ENCODE measurements at places on chromosomes 4 and X.

- DNase-seq, result no peak
These were observed 33.7 kb downstream of the IDS start for GRCh38 chrX:149471397-149471796.

- no peak for DNase-seq
These were observed 6.4 kb downstream of the TRIML1 start for GRCh38 chr4:188145601-188146000.

GRCh38 chrX:124086411-124086810 is 124.9 kb downstream of the STAG2 start:
- DNase-seq, result no peak

DNA sequence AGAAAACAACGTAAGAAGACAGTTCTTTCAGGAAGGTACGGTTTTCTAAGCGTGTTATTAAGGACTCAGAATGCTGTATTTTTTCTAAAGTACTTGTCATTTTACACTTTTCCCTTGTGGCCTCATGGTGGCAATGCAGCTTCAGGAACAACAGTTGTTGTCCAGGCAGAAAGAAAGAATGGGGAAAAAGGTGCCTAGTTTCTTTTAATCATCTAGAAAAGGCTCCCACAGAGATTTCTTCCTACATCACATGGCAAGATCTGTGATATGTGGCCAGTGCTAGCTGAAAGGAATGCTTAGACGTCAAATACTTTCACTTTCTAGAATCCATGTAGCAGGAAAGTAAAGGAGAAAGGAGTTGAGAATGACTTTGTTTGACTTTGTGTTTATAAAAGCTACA is 49.0 kb upstream of the TRAM1L1 start:
- DNase-seq, result no peak

DNA sequence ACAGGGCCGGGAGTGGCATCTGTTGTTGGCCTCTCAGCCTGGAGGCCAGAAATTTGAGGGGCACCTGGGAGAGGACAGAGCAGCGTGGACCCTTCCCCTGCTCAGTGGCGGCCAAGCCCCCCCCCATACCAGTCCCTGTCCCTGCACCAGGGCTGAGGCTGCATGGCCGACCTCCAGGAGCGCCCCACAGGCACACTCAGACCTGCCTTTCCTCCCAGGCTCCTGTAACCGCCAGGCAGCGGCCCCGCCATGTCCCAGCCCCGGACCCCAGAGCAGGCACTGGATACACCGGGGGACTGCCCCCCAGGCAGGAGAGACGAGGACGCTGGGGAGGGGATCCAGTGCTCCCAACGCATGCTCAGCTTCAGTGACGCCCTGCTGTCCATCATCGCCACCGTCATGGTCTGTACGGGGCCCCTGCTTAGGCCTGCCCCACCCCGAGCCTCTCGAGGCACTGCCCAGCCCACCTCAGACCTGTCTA is 15.3 kb downstream of the TMEM175 start:
- no peak for DNase-seq

- no peak for DNase-seq
These were observed 67.5 kb downstream of the FBXL5 start for GRCh38 chr4:15587649-15588048.

- DNase-seq, result no peak
These were observed 44.5 kb upstream of the IL1RAPL1 start for GRCh38 chrX:28542791-28543190.

DNA sequence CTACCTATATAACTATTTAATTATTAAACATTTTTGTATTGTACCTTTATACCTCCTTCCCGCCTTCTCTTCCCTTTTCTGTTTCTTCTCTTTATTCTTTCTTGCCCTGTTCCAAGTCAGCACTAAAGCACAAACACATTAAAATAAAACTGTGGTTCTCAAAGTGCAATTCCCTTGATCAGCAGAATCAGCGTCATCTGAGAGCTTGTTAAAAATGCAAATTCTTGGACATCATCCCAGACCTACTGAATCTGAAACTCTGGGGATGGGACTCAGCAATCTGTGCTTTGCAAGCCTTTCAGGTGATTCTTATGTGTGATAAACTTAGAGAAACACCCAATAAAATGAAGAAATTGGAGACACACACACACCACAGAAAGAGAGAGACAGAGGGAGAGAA is 178.4 kb upstream of the BMP3 start:
- no peak for DNase-seq

DNA sequence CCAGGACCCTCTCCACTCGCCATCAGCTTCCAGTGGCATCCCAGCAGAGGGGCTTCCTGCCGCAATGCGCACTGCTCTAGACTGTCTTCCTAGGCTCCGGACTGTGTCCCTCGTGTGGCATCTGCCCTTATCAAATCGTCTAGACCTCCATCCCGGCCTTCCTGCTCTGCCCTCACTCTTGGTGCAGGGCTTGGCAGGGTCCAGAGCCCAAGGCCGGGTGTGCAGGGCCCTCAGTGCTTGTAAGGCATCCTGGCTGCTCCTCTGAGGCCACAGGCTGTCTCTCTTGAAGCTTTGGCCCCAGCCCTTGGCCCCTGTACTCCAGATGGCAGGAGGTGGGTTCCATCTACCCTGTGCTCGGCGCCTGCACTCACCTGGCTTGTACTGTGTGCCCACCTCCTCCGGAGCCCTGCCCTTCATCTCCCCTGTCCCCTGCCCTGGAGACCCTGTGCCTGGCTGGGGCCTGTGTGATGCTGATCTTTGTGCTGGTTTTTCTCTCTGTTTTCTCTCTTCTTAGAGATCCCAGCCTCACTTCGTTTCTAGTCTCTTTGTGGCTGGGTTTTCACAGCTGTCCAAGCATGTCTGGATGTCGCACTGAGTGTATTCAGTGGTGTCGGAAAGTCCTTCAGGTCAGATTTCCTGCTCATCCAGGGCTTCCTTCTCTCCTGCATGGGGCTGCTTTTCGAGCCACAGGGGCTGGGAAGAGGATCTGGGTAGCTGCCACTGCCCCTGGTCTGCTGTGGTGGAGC is 3.7 kb upstream of the TREX2 start:
- no peak for DNase-seq

DNA sequence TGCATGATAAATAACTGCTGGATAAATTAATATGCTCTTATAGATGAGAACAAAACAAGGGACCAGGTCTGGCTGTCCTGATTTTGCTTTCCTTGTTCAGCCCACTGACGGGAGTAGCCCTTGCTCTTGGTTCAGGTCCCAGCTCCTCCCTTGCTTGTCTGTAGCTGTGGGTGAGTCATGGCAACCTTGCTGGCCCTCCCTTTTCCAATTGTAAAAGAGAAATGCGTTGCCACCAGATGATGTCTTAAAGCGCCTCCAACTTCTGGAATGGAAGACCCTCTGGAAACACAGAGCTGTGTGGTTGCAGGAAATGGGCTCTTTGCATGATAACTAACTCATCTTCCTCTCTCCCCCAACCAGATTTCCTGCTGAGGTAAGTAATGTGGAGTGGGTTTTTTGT is 171.4 kb downstream of the AASDH start:
- peak; percentile 38 for DNase-seq

DNA sequence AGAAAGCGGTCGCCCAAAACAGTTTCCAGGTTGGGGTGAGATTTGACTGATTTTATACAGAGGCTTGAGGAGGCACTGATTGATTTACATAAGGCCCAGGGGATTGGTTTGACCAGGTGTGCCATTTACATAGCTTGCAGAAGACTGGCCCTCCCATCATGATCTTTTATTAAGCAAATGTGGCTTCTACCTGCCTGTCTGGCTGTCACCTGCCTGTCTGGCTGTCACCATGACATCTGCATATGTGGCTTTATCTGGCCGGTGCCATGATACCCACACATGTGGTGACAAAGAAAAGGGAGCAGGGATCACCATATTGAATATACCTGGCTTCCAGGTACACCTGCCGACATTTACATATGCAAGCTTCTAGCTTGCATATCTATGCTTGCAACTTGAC is 17.0 kb upstream of the CDS1 start:
- no peak for DNase-seq

GRCh38 chrX:32644476-32645245 is 566.7 kb downstream of the DMD start:
- DNase-seq, result no peak

DNA sequence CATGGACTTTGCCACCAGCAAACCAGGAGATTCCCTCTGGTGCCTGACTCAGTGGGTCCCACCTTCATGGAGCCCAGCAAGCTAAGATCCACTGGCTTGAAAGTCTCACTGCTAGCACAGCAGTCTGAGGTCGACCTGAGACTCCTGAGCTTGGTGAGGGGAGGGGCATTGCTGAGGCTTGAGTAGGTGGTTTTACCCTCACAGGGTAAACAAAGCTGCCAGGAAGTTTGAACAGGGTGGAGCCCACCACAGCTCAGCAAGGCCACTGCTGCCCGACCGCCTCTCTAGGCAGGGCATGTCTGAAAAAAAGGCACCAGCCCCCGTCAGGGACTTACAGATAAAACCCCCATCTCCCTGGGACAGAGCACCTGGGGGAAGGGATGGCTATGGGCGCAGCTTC is 28.1 kb downstream of the FAM9A start:
- no peak for DNase-seq

DNA sequence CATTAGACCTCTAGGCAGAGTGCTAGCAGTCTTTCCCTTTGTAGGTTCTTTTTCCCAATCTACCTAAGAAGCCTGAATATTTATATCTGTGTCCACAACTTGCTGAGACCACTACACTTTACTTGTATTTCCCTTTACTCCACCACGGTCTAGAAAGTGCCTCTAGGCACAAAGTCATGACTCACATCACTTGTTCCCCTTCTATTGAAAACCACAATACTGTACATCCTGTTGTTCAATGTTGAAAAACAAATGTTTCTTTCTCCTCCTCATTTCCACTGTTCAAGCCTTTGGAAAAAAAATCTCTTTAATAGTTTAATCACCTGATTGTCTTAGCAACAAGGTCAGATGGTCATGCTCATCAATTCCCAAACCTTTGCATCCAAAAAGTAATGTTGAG is 326.7 kb downstream of the GUCY2F start:
- DNase-seq, result no peak

DNA sequence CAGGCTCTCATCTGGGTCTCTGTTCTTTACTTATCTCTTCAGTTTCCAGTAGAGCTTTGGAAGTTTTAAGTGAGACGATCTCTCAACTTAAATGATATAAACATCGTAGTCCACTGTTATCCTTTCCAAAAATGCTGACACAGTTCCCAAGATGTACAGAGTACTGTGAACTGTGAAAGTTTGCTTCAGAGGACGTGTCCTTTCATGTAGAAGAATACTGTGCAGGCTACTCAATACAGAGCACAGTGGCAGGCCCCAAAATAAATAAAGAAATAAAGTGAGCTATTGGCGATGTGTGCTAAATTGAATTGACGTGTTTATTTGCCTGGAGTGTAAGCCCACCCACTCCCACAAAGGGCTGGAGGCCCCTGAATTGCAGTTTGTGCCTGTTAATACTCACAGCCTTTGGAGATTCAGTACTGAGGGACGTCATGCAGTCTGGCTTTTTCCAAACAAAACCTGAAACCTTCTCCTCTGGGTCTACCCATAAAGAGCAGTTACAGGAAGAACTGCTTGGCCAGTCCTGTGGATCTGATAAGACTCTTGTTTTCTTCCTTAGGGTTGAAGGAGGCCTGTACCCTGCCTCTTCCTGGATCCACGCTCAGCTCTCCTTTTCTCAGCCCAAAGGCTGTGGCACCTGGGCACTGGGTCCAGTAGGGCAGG is 66.1 kb downstream of the SOWAHB start:
- DNase-seq, result no peak

GRCh38 chr4:32135642-32136041 is 1415.5 kb downstream of the PCDH7 start:
- DNase-seq, result no peak

DNA sequence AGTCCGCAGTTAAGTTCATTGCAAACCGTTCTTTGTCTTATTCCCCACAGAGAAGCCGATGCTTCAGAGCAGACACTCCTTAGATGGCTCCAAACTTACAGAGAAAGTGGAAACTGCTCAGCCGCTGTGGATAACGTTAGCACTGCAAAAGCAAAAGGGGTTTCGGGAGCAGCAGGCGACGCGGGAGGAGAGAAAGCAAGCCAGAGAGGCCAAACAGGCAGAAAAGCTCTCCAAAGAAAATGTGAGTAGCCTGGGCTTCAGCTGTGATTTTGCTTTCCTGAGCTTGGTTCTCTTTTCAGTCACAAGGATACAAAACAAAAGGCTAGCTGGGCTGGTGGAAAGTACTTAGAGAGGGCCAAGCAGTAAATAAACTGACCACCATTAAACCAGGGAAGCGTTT is 64.0 kb downstream of the AASDH start:
- DNase-seq, result no peak

DNA sequence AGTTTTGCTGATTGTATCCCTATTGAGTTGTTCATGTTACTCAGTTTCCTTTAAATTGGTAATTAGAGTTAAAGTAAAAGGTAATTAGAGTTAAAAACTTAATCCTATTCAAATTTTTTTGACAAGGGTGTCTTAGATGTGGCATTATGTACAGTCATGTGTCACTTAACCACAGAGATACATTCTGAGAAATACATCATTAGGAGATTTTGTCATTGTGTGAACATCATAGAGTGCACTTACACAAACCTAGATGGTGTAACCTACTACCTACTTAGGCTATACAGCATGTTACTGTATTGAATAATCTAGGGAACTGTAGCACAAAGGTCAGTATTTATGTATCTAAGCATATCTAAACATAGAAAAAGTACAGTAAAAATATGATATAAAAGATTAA is 39.2 kb downstream of the BEX3 start:
- no peak for DNase-seq

DNA sequence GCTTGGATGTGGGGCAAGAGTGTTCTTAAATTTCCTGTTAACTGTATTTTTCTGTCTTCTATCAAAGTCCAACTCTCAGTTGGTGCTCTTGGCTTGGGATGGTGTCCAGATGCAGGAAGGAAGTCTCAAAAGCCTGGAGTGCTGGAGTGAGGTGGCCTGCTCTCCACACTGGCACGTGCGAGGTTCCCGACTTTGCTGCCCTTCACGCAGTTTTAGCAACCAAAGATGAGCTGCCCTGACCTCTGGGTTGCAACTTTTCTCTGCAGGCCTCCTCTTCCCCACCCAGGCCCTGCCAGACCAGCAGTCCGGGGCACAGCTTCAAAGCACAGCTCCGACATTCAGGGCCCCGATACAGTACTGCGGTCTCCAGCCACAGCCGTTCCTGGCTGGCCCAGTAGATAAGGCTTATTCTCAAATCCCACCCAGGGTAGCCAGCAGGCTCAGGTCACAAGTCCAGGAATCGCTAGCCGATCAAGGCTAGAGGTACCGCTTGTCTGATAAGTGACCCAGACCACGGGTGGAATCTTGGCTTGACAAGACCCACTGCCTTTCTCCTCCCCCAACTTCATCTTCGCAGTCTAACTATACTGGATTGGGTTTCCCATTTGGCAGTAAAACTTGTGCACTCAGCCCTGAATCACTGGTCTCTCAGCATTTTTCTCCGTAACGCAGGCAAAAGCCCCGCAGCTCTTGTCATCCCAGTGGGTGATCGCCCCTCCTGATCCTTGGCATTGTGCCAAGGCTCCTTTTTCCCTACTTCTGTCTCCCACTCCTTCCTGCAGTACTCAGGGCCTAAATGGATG is 21.8 kb upstream of the JADE1 start:
- DNase-seq, result no peak

GRCh38 chr4:158214856-158215255 is 4.6 kb downstream of the TMEM144 start:
- DNase-seq, result no peak

DNA sequence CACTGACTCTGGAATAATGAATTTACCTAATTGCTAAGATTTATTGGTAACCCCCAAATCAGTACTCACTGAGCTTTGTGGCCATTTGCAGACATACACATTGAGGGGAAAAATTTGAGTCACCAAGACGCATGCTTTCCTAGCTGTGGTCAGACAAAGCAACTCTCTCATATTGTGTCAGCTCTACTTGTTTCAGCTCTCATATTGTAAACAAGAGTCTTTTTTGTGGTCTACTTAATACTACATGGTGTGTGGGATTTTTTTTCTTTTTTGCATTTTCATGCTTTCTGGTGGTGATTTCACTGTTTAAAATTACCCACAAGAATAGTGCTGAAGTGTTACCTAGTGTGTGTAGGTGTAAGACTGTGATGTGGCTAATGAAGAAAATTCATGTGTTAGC is 428.2 kb upstream of the GALNT7 start:
- DNase-seq, result no peak
